Cardiac fibroblast (primary cell): ENCODE measurements at places on chromosomes 7 and 10.

GRCh38 chr7:55775051-55775420 lies 87.5 kb downstream of the SEPTIN14 start:
- no peak for DNase-seq

- DNase-seq, result no peak
Observed at GRCh38 chr7:96707901-96708774, 1.5 kb downstream of the SEM1 start.

DNA sequence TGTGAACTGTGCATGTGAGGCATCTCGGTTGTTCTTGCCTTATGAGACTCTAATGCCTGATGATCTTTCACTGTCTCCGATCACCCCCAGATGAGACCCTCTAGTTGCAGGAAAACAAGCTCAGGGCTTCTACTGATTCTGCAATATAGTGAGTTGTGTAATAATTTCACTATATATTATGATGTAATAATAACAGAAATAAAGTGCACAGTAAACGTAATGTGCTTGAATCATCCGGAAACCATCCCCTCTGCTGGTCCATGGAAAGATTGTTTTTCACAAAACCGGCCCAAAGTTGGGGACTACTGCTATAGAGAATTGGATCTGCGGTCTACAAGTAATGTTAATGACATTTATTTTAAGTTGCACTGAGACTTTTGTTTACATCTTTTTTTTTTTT lies 126.7 kb downstream of the TPST1 start:
- DNase-seq, result no peak

DNA sequence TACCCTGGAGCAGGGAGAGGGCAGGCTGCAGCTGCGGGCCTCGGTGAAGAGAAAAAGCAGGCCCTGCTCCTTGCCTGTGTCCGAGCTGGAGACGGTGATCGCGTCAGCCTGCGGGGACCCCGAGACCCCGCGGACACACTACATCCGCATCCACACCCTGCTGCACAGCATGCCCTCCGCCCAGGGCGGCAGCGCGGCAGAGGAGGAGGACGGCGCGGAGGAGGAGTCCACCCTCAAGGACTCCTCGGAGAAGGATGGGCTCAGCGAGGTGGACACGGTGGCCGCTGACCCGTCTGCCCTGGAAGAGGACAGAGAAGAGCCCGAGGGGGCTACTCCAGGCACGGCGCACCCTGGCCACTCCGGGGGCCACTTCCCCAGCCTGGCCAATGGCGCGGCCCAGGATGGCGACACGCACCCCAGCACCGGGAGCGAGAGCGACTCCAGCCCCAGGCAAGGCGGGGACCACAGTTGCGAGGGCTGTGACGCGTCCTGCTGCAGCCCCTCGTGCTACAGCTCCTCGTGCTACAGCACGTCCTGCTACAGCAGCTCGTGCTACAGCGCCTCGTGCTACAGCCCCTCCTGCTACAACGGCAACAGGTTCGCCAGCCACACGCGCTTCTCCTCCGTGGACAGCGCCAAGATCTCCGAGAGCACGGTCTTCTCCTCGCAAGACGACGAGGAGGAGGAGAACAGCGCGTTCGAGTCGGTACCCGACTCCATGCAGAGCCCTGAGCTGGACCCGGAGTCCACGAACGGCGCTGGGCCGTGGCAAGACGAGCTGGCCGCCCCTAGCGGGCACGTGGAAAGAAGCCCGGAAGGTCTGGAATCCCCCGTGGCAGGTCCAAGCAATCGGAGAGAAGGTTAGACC lies 138.0 kb upstream of the STK17A start:
- no peak for DNase-seq

DNA sequence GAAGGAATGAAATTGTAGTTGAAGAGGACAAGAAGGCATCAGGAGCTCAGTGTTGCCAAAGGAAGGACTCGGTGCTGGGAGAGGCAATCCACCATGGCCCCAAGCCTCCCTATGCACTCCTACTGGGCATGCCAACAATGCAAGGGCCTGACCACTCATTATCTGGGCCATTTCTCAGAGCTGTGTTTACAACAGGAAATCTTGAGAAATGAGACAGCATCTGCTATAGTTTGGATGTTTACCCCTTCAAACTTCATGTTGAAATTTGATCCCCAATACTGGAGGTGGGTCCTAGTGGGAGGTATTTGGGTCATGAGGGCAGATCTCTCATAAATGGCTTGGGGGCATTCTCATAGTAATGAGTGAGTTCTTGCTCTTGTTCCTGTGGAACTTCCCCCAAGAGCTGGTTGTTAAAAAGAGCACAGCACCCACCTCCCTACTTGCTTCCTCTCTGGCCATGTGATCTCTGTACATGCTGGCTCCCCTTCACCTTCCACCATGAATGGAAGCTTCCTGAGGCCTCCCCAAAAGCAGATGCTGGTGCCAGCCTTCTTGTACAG lies 50.8 kb upstream of the AOAH start:
- no peak for DNase-seq

DNA sequence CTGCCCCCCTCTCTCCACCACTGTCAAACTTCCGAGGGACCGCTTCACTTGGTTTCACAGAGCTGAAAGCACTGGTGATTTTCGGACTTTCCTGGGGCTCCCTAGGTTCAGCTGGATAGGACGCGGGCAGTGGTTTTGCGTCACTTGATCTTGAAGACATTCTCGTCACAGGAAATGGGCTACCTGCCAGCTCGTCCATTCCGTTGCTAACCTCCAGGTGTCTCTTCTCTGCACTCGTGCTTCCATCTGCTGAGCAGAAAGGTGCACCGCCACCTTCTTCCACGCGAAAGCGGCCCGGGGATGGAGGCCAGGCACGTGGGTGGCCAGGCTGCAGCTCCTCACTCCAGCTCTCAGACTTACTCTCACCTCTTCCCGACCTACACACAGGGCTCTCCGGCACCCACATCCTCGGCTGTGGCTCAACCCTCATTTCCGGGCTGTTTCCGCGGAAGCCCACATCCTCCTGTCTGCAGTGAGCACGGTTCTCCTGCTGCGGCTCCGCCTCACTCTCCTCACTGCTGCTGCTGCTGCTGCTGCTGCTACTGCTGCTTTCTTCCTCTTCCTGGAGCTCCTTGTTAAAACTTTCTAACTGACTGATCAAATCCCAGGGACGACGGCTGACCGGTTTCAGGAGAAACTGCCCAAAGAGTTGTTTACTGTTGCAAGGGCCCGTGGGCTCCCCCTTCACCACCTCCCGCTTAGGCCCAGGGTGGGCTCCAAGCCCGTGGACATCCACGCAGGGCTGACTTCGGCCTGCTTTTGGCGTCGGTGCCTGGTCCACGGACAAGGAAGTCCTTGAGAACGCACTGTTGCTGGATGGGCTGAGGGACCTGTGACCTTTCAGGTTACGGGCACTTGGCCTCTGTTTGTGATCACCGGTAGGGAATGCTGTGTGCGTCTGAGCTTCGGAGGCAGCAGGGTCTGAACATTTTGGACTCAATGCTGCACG lies 32.1 kb downstream of the JCAD start:
- no peak for DNase-seq

GRCh38 chr10:1121271-1121970 lies 65.2 kb downstream of the WDR37 start:
- no peak for DNase-seq

- peak; percentile 74 for DNase-seq
Observed at GRCh38 chr7:125126376-125126775, 196.8 kb upstream of the POT1 start.

DNA sequence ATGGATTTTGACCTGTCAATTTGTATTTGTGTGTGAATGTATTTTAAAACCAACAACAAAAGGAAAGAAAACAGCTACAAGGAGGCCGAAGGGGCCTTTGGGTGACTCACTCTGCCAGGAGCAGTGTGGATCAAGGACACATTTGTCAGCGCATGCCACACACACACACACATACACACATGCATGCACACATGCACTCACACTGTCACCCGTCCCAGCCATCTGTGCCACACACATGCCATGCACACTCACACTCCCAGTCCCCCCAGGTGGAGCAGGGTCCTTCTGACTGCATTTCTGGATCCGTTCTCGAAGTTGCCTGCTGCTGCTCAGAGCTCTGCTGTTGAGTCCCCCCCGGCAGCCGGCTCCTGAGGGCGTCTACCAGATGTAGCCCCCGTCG lies 26.0 kb downstream of the SPOCK2 start:
- DNase-seq, result no peak

DNA sequence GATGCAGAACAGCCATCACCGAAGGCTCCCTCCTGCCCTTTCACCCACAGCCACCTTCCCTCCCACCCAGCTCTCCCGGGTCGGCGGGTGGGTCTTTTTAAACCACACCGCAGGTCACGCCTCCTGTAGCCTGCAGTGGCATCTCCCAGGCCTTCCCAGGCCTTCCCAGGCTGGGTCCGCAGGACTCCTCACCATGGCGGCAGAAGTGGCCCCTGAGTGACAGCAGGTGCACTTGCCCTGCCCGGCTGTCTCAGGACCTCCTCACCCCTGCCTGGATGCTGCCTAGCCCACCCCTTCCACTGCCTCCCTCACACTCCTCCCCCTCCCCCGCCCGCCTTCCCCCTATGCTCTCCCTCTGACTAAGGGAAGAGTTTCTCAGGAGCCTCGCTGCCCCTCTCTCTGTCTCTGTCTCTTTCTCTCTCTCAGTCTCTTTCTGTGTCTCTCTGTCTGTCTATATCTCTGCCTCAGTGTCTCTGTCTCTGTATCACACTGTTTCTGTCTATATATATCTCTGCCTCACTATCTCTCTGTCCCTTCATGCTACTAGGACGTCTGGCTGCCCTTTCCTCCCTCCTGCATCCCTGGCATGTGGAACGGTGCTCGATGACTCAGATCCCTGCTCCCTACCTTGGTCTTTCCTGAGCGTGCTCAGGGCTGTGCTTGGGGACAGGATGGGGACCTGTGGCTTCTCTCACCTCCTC lies 57.5 kb downstream of the GLRX3 start:
- DNase-seq, result no peak

DNA sequence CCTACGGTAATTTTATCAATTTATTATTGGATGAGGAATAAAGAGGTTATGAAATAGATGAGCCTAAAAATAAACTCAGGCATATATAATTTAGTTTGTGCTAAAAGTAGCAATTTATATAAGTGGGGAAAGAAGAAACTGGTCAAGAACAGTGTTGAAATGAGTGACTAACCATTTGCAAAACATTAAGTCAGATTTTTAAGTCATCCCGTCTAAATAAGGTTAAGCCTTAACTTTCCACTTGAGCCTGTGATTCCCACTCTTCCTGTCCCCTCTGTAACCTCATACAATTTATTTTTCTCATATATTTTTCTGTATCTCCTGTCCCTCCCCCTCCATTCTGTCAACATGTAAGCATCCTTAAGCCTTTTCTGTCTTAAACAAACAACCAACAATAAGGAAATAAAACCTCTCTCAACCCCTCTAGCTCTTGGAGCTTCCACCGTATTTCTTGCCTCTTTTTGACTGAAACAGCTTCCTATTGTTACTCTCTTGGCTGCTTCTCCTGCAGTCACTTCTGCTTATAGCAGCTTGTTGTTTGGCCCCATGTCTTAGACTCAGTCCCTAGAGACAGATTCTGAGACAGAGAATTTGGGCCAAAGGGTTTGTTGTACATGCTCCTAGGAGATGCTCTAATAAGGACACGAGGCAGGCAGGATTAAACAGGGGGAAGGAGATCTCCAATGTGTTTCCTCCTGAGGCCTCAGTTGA lies 109.7 kb downstream of the GNAI1 start:
- DNase-seq, result peak; percentile 65

- DNase-seq, result no peak
Observed at GRCh38 chr7:18294411-18294810, 201.1 kb upstream of the HDAC9 start.

- peak; percentile 42 for DNase-seq
Observed at GRCh38 chr7:81676105-81676811, 93.6 kb downstream of the HGF start.

DNA sequence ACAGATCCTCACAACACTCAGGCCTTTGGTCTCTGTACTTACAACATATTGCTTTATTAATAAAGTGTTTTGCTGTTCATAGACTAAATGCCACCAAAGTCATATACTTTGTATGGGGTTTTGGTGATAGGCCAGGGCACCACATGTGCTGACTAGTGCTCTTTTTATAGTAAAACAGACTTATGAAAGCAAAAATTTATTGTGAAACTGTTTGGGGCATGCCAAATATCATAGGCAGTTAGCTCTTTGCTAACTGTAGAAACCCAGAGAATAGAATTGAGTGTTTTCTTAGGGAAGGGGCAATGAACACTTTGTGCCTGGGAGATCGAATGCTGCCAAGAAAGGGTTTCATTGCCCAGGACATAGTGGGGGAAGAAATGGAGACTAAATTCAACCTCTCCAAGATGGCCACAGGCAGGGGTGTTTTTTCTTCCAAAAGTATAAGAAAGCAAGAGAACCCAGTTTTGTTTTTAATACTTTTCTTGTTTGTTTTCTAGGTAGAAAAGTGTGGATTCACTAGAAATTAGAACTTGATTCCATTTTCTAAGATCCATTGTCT lies 142.7 kb downstream of the TRIL start:
- no peak for DNase-seq

DNA sequence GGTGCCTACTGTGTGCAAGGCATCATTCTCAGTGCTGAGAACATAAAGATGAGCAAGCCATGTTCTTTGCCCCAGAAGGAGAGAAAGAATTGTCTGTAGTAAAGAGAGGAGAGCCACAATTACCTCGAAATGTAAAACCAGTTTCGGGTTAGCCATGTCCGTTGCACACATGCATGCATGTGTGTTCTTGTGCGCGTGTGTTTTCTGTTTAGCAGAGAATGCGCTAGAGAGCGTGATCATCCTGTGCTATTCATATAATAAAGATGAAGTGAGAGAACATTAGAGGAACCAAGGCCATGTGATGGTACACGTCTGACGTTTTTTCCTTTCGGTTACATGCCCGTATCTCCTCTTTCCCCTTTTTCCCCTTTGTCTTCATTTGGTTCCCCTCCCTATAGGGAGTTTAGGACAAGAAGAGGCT lies 158.2 kb downstream of the CELF2 start:
- DNase-seq, result no peak

GRCh38 chr10:69715899-69716606 lies 85.7 kb upstream of the COL13A1 start:
- no peak for DNase-seq

DNA sequence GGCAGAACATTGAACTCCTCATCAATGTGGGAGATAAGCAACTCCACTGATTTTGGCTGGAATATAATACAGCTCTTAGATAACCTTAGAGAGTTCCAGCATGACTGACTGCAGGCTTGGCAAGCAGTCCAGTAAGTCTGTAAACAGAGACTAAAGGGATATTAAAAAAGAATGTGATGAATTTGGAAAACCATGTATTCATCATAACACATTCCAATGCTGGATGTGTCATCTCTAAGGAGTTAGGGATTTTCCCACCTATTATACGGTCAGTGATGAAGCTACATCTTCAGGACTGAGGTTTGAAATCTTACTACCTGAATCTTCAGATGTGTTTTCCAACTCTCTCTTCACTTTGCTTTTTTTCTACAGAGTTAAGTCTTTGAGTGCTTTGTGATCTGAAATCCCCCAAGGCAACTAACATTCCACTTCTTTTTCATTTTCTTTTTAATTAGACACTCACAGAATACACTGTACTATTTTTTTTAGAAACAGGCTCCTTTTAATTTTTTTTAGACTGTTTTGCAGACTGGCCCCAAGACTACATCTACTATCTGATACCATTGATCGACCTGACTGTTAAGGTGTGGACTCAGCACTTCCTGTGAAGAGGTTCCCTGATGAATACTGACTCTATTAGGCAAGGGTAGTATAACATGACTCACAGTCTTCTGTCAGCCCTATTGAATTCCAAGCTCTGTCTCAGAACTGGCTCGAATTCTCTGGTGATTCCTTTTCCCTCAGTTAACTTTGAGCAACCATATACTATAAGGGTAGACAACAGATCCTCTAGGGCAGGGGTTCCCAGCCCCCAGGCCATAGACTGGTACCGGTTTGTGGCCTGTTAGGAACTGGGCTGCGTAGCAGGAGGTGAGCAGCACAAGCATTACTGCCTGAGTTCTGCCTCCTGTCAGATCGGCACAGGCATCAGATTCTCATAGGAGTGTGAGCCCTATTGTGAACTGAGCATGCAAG lies 678.2 kb downstream of the GRM8 start:
- DNase-seq, result no peak

GRCh38 chr7:89085580-89085979 lies 290.0 kb upstream of the TEX47 start:
- DNase-seq, result no peak
